Renal cortical epithelial cell (primary cell): ENCODE measurements at places on chromosomes 3 and 15. TPM values are rescaled to one million over a fixed set of nuclear protein-coding genes. Genes with fewer than 3 reads are reported as not detected.
A peak's percentile ranks its signal among the peaks of the same experiment; 100 is the strongest.

The CNTN4 gene
- 0.15 and 1.0 TPM in 2 replicates for total RNA-seq

DNA sequence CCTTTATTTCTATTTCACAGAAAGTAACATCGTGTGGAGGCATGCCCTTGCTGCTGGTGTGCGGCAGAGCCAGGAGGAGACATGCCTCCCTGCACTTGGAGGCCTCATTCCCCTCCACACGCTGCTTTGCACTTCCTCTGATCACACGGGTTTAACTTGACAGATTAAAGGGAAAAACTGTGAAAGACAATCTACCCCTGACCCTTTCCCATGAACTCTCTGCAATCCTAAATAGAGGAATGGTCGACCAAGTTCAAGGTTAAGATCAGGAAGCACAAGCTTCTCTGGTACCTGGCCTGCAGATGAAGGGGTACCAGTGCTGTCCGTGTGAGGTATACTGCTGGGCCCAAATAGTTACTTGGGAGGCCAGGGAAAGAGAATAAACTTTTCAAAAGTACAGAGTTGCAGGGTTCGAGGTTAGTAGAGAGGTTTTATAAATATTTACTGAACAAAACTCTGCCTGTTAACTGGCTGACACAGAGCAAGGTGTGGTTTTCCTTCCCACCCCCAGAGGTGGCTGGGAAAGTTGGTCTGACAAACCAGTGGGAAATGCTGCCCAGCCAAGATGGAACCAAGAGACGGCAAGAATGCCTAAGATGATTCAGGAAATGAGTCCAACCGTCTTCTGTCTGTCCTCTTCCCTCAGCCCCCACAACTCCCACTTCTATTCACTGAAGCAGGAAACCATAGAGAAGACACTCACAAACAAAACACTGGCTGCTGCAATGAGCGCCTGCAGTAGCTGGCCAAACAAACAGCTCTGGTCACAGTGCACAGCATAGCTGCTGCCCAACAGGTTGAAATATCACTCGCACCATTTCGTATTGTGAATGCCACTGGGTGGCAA is 79.6 kb downstream of the IGF2BP2 start:
- DNase-seq, result peak; percentile 98

The GHSR gene
- total RNA-seq, result not detected in 2 replicates

- DNase-seq, result no peak
These were observed 41.6 kb upstream of the ACKR4 start for GRCh38 chr3:132555306-132556035.

The LMCD1 gene
- 119 and 499 TPM in 2 replicates for total RNA-seq

GRCh38 chr15:36707884-36708435 is 128.5 kb downstream of the CDIN1 start:
- no peak for DNase-seq

The FEZF2 gene
- not detected in 2 replicates for total RNA-seq

The TTLL13 gene
- 0.10 TPM in 1 of 2 replicates, not detected in the other for total RNA-seq

The CHRNB4 gene
- 0.15 TPM in 1 of 2 replicates, not detected in the other for total RNA-seq

GRCh38 chr3:150308481-150309256 is 99.4 kb upstream of the TSC22D2 start:
- DNase-seq, result no peak

- DNase-seq, result peak; percentile 56
These were observed 18.0 kb downstream of the SCG5 start for GRCh38 chr15:32659340-32660155.

The CCDC9B gene
- total RNA-seq, result 59.2 and 165 TPM in 2 replicates

The DZIP1L gene
- total RNA-seq, result 9.0 and 21.5 TPM in 2 replicates

GRCh38 chr3:50194903-50195500 is 3.6 kb downstream of the GNAT1 start:
- DNase-seq, result no peak

DNA sequence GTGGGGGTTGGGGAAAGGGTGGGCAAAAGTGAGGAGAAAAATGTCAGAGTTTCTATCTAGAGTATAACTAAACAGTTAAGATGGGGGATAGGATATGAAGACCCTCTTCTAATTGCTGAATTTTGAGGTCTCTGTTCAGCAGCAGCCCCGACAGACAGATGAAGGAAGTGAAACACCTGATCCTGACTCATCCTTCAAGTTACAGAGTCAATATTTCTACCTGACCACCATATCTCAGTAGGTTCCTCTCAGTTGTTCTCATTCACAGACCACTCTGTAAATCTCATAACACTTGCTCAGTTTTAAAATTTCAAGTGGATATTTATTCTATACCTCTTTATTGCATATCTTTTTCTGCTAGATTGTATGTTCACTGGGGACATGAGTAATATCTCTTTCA is 69.5 kb downstream of the CCDC54 start:
- DNase-seq, result no peak

GRCh38 chr3:78459796-78460195 is 1308.0 kb downstream of the ROBO1 start:
- DNase-seq, result no peak

GRCh38 chr3:152213203-152213602 is 55.5 kb upstream of the MBNL1 start:
- DNase-seq, result peak; percentile 26

DNA sequence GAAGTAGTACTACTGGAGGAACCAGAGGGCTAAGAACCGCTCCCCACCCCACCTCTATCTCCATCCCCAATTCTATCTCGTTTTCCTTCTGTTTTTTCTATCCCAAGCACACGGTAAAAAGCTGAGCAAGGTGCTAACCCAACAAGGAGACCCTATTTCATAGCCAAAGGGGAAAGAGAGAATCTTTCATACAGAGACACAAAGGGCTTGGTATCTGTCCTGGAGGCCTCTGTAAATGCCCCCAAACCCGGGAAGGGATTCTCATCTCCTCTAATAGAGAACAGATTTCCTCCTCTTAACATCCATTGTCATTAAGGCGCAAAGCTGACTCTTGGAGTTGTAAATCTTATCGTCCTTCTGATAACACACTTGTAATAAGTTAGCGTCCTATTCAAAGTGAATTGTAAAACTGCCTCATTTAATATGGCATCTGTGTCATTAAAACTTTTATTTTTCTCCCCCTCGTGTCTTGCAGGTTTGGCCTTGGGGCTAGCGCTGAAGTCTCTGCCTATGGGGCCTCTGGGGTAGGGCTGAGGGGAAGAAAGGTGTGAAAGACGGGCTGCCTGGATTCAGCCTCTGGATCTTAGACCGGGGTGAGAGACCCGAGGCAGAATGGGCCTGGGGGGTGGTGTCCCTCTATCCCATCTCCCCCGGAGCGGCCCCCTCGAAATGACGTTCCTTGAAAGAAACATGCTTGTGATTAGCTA is 12.1 kb downstream of the NR2F2 start:
- no peak for DNase-seq

The EOMES gene
- not detected in 2 replicates for total RNA-seq

- no peak for DNase-seq
These were observed 35.0 kb downstream of the ACAP2 start for GRCh38 chr3:195407531-195408409.

DNA sequence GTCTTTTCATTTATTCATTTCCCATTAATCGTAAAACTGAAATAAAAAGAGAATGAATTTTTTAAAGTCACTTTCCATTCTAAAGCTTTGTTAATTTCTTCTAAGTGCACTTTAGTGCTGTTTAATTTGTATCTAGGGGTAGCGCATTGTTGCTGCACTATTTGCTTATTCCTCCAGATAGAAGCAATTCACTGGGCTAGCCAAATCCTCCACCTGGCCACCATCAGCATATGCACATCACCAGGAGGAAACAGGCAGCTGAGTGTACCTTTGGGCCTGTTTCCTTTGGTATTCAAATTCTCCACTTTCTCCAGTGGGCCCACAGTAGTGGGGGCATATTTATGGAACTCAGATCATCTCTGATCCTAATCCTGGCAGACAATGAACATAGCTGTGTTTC is 29.8 kb upstream of the CPB1 start:
- no peak for DNase-seq

DNA sequence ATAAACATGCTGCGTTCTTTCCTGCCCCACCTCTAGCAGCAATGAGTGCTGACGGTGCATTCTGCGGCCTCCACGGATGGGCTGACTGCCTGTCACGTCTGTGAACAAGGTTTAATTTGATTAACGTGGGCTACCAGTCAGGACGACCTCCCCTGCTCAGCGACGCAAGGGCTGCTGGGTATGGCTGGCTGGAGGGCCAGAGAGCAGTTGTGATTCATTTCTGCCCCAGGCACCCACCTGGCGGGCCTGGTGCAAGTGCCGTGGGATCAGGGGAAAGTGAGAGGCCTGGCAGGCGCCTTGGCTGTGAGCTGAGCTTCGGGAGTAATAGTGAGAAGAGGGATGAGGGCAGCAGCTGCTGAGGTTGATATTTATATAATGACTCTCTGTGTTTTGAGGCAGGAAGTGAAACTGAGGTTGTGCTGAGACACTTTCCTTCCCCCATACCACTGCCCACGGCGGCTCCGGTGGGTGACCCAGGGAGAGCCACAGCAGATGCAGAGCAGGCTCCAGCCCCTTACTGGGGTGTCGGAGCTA is 190.4 kb upstream of the BCL6 start:
- DNase-seq, result no peak

DNA sequence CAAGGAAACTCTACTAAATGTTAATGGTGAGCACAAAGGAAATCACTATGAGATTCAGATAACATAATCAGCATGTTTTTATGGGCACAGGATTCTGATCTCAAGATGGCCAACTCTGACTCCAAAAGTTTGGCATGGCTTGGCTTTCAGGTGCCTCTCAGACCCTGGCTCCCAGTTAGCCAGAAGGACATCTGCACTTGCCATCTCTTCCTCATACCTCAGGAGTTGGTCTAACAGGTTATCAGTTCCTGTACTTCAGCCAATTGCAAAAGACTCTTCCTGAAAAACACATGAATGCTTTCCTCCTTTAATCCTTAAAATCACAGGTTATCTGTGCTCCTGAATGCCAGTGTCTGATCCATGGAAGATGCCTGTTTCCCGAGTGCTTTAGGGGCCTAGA is 25.0 kb downstream of the TMPRSS7 start:
- peak; percentile 10 for DNase-seq

GRCh38 chr3:66280304-66280703 is 59.5 kb downstream of the SLC25A26 start:
- DNase-seq, result no peak

DNA sequence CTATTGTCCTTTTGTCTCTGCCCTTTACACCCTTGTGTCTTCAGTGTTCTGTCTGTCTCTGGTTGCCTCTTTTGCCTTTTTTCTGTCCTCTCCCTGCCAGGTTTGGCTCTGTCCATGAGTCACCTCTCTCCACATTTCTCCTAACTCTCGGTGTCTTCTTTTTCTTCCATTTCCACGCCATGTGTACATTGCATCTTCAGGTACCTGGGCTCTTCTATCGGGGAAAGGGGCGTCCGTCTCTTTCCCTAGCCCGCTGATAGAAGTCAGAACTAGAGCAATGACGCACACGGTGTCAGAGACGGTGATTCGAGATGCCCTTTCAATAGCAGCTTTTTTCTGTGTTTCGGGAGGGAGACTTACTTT is 641 bp downstream of the OPA1 start:
- DNase-seq, result peak; percentile 15

The AEN gene
- 58.3 and 85.3 TPM in 2 replicates for total RNA-seq

DNA sequence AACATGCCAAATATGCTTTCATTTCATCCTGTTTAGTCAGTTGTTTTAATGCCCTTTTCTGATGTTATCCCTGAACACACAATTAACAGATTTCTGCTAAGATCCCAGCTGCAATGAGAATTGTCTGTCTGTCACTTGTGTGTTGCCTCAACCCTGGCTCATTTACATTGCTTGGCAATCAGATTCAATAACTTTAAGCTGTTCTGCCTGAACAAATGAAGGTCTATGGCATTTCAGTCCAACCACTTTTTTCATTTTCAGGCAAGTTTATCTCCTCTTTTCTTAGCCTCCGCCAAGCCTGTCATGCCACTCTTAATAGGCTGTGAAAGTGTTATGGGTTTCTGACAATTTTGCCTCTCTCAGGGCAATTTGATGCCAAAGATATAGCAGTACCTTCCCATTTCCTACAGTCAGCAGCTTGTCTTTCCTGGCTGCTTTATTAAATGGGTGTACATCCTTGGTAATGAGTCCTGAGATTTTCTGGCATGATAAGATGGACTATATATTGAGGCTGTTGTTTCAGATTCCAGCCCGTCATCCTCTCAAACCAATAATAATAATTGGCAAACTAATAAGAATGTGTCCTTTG is 68.7 kb upstream of the ADAMTS9 start:
- DNase-seq, result no peak

The PRR20G gene
- not detected in 2 replicates for total RNA-seq

- DNase-seq, result no peak
These were observed 34.7 kb downstream of the FOXL2 start for GRCh38 chr3:138912237-138912636.

- no peak for DNase-seq
These were observed 64.9 kb downstream of the DIPK2A start for GRCh38 chr3:144036498-144036897.

GRCh38 chr15:68550498-68551295 is 28.1 kb upstream of the CORO2B start:
- DNase-seq, result peak; percentile 46

The AGBL1 gene
- total RNA-seq, result not detected in 2 replicates
